ENCODE measurements at places on chromosomes 16 and 17.
A peak's percentile ranks its signal among the peaks of the same experiment; 100 is the strongest.

DNA sequence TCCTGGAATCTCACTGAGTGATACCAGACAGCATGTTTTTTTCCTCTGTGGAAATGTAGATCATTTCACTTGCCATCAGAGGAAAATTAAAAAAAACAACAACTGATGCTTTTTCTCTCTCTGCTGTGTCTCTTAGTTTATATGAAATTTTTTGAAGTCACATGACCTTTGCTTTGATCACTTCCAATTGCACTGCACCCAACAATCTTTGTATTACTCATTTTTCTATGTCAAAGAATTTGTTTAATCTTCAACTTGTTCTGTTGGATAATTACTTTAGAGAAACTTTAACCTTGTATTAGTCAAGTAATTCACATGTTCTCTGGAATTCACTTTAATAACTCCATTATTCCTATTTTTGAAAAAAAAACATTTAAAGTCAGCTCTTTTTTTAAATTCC lies 1452.7 kb upstream of the CDH8 start:
- no peak for DNase-seq

DNA sequence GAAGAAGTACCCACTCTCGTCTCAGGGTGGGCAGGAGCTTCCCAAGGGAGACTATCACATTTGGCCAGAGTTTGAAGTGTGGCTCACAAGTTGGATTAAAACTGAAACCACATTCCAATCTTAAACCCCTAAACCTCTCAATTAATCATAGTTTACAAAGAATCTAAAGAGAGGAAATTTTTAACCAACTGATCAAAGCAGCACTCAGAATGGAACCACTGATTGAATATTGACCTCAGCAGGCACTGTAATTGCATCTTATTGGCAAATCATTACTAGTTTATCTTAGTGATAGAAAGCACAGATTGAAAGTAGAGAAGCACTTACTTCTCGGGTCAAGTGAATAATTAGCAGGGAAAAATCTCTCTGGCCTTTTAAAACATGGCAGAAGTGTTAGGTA lies 491.6 kb downstream of the TOX3 start:
- DNase-seq, result no peak

DNA sequence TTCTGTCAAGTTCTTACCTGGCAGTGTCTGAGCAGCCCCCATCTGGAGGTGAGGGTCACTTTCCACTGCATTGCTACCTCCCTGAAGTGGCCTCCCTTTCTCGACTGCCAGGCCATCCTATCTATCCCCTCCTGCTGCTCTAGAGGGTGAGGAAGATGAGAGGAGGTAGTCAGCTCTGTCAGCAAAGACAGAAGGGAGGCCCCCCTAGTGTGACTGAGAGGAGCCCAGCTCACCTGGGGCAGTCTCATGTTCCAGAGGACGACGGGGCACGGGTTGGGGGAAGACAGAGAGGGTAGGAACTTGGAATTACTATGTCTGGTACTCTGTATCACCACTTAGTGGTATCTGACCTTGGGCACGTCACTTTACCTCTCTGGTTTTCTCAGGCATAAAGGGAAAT lies 22.0 kb downstream of the MYO19 start:
- no peak for DNase-seq

- DNase-seq, result no peak
Measured at GRCh38 chr17:57464191-57464864, 208.0 kb downstream of the MSI2 start.

GRCh38 chr16:1460602-1461138 lies 14.2 kb downstream of the CLCN7 start:
- DNase-seq, result no peak

DNA sequence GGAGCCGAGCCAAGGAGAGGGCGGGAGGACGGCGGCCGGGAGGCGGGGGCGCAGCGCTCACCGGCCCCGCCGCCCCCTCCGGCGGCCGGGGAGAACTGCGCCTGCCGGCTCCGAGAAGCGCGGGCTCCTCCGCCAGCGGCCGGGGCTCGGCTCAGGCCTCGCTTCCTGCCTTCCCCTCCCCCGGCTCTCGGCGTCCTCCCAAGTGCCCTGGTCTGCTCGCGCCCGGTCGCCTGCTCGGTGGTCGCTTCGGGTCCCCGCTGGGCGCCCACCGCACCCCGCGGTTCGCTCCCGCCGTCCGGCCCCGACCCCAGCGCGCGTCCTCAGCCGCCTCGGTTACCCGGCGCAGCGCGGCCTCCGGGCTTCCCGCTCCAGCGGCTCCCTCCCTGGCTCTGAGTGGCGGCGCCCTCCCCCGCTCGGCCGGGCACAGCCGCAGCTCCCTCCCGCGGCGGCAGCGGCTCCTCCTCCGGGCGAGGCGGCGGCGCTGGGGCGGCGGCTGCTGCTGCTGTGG lies 313 bp downstream of the UBTF start:
- peak; percentile 75 for DNase-seq

Measured in stimulated activated CD8-positive, alpha-beta memory T cell treated with anti-CD3 and anti-CD28 coated beads, Interleukin-4, amount 100 ng/mL, for 48 hours (primary cell).